ENCODE measurements at places on chromosomes 3 and 15.

GRCh38 chr3:149291178-149291577 is 42.3 kb downstream of the TM4SF18 start:
- no peak for DNase-seq

DNA sequence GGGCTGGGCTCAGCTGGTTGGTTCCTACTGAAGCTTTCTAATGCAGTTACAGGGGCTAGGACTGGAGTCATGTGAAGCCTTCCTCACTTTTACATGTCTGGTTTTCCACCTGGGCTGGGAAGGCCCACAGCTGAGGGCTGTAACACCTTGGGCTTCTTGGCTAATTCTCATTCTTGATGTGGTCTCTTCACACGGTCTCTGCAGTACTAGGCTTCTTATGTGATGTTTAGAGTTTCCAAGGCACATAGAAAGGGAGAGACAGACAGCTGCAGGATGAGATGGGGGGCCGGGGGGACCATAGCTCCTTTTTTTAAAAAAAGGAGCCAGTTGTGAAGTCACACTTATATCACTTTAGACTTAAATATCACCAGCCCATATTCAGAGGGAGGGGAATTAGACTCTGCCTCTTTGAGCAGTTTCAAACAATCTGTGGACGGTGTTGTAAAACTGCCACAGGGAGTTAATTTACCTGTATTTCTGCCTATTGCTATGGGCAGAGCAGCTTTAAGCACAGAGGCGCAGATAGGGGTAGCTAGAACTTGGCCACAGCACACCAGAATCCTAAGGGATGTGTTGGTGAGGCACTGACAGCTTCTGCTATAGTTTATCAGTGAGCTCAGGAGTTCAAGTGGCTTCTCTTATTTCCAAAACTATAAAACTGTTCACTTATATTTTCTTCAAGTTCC is 46.7 kb downstream of the NKIRAS1 start:
- DNase-seq, result no peak

DNA sequence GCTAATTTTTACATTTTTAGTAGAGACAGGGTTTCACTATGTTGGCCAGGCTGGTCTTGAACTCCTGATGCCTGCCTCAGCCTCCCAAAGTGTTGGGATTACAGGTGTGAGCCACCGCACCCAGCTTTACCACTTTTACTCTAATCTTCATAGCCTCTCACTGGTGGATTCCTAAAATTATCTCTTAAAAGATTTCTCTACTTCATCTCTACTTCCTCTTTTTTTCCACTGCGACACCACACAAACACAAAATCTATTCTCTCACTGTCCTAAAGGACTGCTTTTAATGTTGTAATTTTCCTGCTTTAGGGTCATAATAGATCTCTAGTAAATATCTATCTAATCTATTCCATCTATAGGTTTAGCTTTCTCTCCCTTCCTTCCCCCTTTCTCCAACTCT is 34.0 kb upstream of the TBL1XR1 start:
- DNase-seq, result no peak

DNA sequence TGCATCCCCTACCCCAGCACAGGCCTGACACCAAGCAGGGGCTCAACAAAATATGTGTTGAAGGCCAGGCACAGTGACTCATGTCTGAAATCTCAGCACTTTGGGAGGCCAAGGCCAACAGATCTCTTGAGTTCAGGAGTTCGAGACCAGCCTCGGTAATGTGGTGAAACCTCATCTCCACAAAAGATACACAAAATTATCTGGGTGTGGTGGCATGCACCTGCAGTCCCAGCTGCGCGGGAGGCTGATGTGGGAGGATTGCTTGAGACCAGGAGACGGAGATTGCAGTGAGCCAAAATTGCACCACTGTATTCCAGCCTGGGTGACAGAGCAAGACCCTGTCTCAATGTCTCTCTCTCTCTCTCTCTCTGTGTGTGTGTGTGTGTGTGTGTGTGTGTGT is 30.7 kb upstream of the CYP11A1 start:
- no peak for DNase-seq

DNA sequence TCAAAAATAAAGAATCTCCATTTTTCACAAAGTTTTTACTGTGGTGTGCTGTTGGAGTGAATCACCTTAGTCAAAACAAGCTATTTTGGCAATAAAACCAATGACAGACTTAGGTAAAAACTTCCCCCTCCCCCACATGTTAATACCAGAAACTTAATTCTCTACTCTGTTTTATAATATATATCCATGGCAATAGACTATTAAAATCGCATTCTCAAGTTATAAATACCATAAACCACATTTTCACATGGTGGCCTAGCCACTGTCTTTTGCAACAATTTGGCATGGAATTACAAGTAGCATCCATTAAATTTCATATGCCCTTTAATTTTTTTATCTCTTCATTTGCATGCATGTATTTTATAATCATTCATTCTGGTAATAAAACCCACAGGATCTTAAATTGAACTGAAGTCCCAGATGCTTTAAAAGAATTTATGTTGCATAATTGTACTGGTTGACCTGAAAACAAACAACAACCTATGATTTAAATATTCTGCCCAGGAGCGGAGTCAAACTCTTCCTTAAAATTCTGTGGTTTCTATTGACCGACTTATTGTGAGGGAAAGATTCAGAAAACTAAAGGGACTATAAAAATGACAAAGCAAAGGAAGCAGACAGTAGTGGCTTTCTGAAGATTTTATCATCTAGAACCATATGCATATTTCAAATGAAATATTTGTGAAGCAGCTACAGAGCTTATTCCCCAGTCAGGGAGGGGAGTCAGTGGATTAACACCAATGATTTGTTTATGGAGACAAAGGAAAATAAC is 229.0 kb upstream of the TBL1XR1 start:
- DNase-seq, result no peak

- DNase-seq, result no peak
Observed at GRCh38 chr3:184341925-184342324, 4.5 kb downstream of the FAM131A start.

GRCh38 chr3:70631716-70632307 is 319.4 kb upstream of the MDFIC2 start:
- no peak for DNase-seq

- DNase-seq, result no peak
Observed at GRCh38 chr3:46881596-46882376, 4.3 kb downstream of the PTH1R start.

DNA sequence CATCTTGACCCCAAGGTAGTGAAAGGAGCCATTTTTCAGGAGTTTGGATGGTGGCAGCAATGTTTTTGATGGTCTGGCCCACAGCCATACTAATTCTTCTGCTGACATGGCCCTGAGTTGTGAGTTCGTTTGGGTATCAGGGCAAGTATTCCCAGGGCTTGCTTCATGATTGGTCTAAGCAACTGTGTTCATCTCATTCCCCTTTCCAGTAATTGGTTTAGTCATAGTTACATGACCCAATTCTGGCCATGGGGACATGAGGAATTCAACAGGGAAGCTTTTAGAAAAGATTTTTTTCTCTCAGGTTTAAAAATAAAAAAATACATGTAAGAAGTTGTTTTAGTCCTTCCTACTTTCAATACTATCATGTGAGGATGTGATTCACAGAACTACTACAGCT is 150.5 kb upstream of the NPHP3 start:
- DNase-seq, result no peak
